Stimulated activated CD8-positive, alpha-beta memory T cell treated with anti-CD3 and anti-CD28 coated beads, Interleukin-12 subunit alpha, Interleukin-12 subunit beta, amount 100 ng/mL, for 1 hour (primary cell): ENCODE measurements at places on chromosomes 5 and 9.

- DNase-seq: peak; percentile 21
These were observed 1.9 kb upstream of the CRB2 start for GRCh38 chr9:123353984-123354591.

GRCh38 chr5:126054577-126055347 is 368.4 kb upstream of the GRAMD2B start:
- no peak for DNase-seq

DNA sequence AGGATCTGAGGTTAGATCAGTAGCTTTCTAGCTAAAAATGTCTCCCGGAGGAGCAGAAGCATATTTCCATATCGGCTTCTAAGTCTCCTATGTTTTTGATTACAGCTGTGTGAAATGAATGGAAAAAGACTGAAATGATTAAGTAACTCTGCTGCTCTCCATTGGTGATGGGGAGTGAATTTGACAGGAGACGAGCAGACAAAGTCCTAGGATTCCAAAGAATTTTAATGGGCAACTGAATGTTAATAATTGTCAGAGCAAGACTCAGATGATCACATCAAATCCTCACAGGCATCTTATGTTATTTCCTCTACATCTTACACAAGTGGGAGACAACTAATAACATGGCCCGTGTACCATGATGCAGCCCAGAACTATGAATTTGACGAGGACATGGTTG is 66.8 kb downstream of the LIX1 start:
- DNase-seq: no peak

GRCh38 chr5:109412981-109413402 is 3.2 kb upstream of the PJA2 start:
- DNase-seq: no peak

- no peak for DNase-seq
These were observed 34.0 kb downstream of the GLT6D1 start for GRCh38 chr9:135605238-135605781.

DNA sequence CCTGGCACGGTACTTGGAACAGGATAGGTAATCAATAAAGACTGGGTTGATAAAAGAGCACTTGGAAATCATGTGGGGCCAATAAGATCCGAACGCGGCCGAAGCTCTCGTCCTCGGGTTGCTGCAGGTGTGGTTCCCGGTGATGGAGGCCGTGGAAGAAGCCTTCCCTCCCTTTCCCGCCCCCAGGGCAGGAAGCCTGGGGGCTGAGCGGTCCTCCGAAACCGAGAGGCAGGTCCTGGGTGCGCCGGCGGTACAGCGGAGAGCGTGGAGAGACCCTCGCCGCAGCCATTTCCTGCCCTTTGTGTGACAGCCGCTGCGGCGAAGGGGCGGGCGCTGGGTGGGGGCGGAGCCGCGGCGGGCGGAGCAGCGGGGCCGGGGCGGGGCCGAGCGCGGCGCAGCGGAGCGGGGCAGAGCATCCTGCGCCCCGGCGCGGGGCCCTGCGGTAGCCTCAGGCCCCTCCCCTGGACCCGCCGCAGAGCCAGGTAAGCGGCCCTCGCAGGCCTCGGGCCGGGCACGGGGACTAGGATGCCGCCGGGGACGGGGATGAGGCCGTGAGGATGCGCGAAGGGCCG is at the start of gene CYFIP2:
CYFIP2 (plus strand) TSS at position 410 of the 572 bp plus-strand sequence. CDS start 19,239 bp downstream, outside the sequence.
- peak; percentile 70 for DNase-seq

GRCh38 chr5:140131967-140132409 is 6.3 kb downstream of the IGIP start:
- DNase-seq: no peak

- DNase-seq: no peak
These were observed 471.3 kb downstream of the MTRR start for GRCh38 chr5:8340261-8340660.

DNA sequence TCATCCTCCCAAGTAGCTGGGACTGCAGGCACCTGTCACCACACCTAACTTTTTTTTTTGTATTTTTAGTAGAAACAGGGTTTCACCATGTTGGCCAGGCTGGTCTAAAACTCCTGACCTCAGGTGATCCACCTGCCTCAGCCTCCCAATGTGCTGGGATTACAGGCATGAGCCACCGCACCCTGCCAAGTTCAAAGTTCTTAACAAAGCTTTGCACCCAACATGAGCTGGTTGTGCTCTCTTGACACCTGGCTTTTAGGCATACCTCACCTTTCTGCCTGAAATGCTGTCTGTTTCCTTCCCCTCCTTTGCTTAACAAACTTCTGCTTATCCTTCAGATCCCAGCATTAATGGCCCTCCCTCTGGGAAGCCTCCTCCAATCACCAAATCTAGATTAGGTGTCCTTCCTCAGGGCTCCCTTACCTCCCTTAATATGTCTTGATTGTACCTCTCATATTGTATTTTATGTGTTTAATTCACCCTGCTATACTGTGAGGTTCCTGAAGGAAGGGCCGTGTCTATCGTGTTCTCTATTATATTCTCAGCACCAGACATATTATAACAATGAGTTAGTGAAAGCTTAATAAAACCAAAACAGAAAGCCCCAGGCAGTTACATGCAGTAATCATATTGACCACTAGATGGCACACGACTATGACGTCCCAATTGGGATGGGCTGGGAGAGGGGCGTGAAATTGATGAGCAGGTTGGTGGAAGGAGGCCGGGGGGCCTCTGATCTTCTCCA is 62.9 kb upstream of the PPARGC1B start:
- DNase-seq: no peak

- no peak for DNase-seq
These were observed 650 bp downstream of the ELP1 start for GRCh38 chr9:108933231-108933717.

DNA sequence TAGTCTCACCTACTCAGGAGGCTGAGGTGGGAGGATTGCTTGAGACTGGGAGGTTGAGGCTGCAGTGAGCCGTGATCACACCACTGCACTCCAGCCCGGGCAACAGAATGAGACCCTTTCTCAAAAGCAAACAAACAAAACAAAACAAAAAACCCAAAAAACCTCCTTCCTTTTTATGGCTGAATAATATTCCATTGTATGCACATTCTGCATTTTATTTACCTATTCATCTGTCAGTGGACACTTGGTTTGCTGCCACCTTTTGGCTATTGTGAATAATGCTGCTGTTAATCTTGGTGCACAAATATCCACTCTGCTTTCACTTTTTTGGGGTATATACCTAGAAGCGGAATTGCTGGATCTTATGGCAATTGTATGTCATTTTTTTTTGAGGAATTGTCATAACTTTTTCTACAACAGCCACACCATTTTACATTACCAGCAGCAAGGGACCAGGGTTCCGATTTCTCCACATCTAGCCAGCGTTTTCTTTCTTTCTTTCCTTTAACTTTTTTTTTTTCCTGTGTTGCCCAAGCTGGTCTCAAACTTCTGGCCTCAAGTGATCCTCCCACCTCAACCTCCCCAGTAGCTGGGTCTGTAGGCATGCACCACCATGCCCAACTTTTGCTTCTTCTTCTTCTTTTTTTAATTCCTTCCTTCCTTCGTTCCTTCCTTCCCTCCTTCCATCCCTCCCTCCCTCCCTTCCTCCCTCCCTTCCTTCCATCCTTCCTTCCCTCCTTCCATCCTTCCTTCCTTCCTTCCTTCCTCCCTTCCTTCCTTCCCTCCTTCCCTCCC is 30.6 kb downstream of the NKX2-5 start:
- DNase-seq: no peak

DNA sequence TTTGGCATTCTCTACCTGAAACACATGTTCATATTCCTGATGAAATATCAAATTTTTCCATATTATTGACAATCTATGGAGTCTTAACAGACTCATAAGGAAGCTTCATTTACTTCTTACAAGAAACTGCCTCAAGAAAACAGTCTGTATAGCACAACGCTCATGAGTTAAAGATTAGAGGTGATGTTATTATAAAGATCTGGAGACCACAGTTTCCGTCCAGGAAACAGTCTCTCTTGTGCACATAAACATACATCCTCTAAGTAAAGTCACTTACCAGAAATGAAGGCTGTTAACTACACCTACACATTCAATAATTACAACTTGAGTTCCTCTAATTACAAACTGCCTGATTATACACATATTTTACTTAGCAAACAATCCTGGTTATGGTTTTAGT is 86.9 kb downstream of the RAPGEF6 start:
- no peak for DNase-seq

- DNase-seq: no peak
These were observed 15.0 kb upstream of the RPS14 start for GRCh38 chr5:150464554-150465012.

DNA sequence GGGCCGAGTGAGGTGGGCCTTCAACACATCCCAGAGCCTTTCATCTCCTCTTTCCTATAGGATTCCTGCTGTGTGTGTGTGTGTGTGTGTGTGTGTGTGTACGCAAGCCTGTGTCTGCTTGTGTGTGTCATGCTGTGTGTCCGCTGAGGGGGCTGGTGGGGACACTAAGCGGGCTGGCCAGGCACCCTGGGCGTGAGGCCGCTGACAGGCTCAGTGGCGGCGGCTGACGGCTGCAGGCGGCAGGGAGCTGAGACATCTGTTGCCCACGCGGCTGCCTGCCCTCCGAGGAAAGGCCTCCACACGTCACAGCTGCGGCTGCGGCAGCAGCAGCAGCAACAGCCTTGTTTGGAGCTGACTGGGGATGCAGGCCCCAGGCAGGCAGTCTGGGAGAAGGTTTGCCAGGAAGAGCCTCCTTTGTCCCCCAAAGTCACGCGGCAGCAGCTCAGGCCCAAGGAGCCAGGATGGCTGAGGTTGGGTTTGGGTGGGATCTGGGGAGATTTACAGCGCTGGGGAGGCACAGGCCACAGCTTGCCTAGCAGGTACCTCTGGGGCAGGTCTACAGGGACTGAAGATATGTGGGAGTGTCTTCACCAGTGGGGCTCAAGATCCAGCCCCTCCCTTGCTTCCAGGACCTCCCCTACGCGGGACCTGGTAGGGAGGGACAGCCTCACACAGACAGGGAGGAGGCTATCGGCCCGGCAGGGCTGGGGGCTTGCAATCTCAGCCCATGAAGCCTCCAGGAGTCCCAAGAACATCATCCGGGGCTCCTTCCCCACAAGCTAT is 1.8 kb downstream of the PDLIM4 start:
- no peak for DNase-seq

- no peak for DNase-seq
These were observed 7.9 kb downstream of the FLT4 start for GRCh38 chr5:180641566-180641900.

GRCh38 chr5:73118391-73118973 is 1.9 kb upstream of the TMEM171 start:
- no peak for DNase-seq

GRCh38 chr9:118271936-118272335 is 567.7 kb downstream of the TLR4 start:
- DNase-seq: no peak

DNA sequence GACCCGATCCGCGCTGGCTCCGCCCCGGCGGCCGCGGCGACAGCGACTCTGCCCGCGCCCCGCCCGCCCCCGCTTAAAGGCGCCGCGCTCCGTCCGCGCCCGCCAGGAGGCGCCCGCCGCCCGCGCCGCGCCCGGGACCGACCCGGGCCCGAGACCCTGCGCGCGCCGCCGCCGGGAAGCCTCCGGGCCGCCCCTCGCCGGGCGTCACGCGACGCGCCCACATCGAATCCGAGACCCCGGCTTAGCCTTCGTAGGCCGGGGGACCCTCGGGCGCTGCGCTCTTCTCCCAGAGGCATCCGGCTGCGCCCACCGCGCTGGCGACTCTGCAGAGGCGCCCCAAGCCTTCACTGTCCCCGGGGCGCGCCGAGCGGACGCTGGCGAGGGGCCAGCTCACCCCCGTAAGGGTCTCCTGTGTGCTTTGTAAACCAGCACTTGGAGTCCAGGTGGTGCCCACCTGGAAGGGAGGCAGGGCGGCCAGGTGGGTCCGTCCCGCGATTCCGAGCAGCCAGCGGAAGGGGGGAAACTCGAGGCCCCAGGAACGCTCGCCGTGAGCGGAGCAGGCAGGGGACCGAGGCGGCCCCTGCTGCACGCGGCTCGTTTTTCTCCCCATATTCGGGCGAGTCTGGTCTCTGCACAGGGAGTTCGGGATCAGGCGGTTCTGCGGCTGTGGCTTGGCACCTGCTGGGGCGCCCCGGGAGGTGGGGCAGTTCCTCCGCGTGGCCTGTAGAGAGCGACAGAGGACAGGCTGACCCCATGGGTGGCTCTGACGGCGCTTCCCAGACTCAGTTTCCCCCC is 423 bp upstream of the ABCA2 start:
- peak; percentile 43 for DNase-seq

GRCh38 chr5:55134053-55134722 is 25.8 kb upstream of the GPX8 start:
- DNase-seq: no peak

DNA sequence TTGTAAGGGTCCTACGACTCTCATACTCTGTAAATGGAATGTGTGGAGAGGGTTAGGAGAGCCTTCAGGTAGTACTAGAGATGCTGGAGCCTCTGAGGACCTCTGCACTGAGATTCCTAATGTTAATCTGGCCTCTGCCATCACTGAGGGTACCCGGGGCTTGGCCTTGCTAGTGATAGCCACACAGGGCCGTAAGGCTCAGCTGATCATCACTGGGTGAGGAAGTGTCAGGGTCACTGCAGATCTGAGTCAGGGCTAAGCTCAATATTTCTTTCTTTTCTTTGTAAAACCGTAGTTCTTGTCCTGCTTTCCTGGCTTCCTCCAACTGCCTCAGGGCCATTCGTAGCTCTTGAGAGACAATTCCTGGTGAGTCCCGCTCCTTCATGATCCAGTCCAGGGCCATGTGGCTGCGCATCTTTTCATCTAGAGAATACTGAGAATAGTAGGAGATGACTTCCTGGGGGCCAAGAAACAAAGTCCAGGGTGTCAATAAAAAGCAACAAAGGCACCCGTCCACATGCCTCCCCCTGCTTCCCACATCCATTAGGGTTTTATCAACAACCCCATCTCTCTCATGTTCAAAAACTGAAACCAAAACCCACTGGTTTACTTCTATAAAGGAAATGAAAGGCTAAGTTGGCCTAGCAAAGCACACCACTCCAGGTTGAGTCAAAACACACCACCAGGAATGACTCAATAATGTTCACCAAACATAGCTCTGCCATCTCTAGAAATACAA is 47.7 kb downstream of the LIX1 start:
- DNase-seq: no peak

DNA sequence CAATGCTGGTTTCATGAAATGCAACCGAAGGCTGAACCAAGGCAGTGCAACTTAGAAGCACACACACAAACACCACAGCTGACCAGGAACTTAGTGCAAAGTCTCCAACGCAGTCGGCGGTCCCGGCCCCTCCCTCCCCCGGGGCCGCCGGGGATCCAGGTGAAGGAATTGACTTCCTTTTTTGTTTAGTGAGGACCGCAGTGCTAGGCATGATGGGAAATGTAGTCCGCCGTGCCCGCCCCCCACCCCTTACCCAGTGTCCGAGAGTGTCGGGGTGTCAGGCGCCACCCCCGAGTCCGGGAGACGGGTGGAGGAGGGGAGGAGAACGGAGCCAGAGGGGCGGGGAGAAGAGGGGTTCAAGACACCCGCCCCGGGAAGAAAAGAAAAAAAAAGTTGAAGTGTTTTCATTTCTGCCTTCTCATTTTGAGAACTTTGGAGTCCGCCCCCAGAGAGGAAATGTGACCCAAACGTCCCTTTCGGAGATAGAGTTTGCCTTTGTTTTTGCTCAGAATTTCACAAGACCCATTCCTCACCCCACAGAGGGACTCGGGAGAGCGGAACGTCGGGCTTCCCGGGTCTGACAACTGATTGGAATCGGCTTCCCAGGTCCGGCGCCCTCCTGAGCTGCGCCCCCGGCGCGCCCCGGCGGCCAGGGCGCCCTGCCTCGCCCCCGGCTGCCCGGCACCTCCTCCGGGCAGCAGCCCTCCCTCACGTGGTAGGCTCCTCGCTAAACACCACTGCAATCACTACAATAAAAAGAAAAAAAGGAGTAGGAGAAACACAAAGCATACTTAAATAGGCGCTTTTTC is 2.0 kb downstream of the IER5L start:
- DNase-seq: no peak

- no peak for DNase-seq
These were observed 33.8 kb upstream of the RPL26L1 start for GRCh38 chr5:172925336-172925948.

- no peak for DNase-seq
These were observed 153.3 kb downstream of the EFNA5 start for GRCh38 chr5:107517185-107518033.
